Ammon's horn (tissue), 1 donor: ENCODE measurements at places on chromosomes 1 and 21.

GRCh38 chr21:44391345-44392091, 38.1 kb downstream of the TRPM2 start:
- DNase-seq = no peak

- no peak for DNase-seq
Observed at GRCh38 chr1:244235157-244235556, 184.1 kb downstream of the ZBTB18 start.

GRCh38 chr1:177772386-177772960, 197.4 kb downstream of the SEC16B start:
- DNase-seq = no peak

- DNase-seq = no peak
Observed at GRCh38 chr1:29320156-29320940, 84.0 kb downstream of the PTPRU start.

- DNase-seq = no peak
Observed at GRCh38 chr1:10242811-10243210, 32.4 kb downstream of the KIF1B start.

- DNase-seq = no peak
Observed at GRCh38 chr1:147785794-147786506, 25.5 kb upstream of the GJA5 start.

- DNase-seq = no peak
Observed at GRCh38 chr1:62800281-62800680, 16.3 kb downstream of the ATG4C start.

GRCh38 chr1:43704838-43705237, 2.5 kb upstream of the ST3GAL3 start:
- DNase-seq = no peak

DNA sequence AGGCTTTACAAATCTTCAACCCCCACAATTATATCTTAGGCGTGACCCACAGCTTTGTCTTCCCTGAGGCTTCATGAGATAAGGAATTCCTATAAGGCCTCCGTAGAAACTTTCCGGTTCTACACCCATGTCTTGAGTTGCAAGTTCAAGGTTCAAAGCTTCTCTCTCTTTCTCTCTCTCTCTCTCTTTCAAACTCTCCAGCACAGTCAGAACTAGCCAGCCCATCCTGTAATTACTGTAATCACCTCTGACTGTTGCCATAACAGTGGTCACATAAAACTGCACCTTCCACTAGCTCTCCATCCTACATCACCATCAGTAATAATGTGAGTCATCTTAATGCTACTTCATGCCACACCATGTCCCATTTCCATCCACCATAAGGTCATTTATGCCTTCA, 90.0 kb upstream of the NFASC start:
- DNase-seq = no peak

DNA sequence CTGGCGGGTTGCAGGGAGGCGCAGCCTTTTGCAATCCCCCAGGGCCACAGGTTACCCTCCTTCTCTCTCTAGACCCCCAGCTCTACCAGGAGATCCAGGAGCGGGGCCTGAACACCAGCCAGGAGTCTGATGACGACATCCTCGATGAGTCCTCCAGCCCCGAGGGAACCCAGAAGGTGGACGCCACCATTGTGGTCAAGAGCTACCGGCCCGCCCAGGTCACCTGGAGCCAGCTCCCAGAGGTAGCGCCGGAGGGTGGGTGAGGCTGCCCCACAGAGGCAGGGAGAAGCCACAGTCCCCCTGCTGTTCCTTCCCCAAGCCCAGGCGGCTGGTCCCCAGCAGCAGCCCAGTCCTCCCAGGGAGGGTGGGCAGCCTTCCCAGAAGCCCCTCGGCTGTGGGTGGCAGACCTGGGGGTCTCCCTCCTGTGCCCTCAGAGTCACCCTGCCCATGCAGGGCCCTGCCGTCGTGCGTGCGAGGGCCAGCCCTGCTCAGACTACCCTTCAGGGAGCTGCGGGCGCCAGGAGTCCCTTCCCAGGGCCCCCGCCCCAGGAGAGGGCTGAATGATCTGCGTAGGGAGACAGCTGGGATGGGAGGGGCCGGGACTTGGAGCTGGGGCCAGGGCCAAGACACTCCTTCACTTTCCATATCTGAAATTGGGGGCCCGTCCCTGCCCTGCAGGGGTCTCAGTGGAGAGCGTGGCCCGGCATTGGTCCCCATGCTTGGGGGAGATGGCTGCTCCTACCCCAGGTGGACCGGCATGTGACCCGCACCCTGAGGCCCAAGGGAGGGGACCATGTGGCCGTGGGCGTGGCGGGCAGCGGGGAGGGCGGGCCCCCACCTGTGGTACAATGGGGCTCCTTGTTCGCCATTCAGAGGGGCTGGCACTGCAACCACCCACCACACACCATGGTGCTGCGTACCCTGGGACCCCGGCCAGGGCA, 12.9 kb downstream of the ARHGEF16 start:
- no peak for DNase-seq

DNA sequence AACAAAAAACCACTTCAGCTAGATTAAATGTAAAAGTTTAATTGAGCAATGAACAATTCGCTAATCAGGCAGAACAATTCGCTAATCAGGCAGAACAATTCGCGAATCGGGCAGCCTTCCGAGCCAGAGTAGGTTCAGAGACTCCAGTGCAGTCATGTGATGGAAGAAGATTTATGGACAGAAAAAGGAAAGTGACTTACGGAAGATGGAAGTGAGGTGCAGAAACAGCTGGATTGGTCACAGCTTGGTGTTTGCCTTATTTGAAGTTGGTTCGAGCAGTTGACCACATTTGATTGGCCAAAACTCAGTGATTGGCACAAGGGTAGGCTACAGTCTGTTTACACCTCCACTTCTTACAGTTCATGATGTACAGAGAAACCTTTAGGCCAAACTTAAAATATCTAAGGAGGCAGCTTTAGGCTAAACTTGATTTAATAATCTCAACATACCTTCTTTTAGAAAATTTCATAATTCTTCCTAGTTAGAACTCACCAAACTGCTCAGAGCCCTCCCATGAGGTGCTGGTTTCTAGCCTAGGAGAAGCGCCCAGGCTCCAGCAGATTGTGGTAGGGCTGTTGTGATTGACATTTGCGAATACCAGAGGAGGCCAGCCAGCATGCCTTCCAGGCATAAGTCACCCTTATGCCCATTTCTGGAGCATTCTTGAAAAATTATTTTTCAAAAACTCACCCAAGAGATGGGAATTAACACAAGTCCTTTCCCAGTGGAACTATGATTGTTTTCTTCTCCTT, 22.8 kb upstream of the KCNC4 start:
- DNase-seq = no peak

- no peak for DNase-seq
Observed at GRCh38 chr1:10765304-10765703, 31.1 kb downstream of the CASZ1 start.

GRCh38 chr1:244634546-244634945, 18.4 kb upstream of the DESI2 start:
- DNase-seq = no peak

DNA sequence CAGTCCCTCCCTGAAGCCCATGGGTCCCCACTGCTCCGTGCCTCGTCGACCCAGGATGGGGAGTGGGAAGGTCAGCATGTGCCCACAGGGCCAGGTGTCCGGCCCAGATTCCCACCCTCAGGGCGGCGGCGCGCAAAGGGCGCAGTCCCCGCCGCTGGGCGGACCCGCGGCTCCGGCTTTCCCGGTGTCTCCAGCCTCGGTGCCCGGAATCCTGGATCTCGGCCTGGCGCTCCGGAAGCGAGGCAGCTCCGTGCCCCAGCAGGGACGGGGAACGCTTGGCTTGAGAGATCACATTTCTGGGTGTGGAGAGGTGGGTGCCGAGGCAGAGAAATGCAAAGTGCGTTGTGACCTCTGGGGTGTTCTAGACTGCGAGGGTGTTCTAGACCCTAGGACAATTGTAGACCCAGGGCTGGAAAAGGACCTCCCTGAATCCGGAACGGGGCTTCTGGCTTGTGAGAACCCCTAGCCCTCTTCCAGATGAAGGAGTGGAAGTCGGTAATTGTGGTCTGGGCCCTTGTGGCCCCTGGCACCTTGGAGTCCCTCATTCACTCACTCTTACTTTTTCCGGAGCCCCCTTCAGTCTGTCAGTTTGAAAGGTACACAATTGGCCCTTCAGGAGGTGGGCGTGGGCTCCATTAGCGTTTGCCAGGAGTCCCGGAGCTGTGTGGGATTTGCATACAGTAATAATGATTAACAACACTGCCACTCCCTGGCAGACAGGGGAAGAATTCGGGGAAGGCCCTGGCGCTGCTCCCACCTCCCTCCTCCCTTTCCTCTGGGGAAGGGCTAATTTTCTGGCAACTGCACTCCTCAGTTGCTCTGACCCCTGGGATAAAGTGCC, 1.6 kb upstream of the KCND3 start:
- peak; percentile 84 for DNase-seq

GRCh38 chr1:232932486-232933425, 17.7 kb upstream of the NTPCR start:
- DNase-seq = no peak

GRCh38 chr1:210010161-210010560, 72.1 kb downstream of the SYT14 start:
- DNase-seq = no peak

DNA sequence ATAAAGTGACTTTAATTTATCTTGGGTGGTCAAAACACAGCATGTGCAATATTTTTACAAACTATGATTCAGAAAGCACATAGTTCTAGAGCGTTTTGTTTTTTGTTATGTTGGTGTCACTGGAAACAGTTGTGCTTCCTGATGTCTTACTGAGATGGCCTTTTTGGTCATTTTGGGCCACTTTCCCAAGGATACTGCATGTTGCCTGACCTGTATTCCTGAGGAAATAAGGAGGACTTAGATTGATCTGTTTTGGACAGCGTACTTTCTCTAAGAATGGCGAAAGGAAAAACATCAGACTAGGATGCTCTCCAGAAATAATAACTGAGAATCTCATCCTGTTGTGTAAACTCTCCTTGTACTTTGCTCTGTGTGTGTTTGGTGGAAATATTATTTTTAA, 451.2 kb downstream of the USP25 start:
- DNase-seq = no peak

- peak; percentile 65 for DNase-seq
Observed at GRCh38 chr1:111747282-111747734, 8.1 kb upstream of the INKA2 start.

- DNase-seq = peak; percentile 83
Observed at GRCh38 chr1:204885288-204885711, 14.6 kb downstream of the NFASC start.

DNA sequence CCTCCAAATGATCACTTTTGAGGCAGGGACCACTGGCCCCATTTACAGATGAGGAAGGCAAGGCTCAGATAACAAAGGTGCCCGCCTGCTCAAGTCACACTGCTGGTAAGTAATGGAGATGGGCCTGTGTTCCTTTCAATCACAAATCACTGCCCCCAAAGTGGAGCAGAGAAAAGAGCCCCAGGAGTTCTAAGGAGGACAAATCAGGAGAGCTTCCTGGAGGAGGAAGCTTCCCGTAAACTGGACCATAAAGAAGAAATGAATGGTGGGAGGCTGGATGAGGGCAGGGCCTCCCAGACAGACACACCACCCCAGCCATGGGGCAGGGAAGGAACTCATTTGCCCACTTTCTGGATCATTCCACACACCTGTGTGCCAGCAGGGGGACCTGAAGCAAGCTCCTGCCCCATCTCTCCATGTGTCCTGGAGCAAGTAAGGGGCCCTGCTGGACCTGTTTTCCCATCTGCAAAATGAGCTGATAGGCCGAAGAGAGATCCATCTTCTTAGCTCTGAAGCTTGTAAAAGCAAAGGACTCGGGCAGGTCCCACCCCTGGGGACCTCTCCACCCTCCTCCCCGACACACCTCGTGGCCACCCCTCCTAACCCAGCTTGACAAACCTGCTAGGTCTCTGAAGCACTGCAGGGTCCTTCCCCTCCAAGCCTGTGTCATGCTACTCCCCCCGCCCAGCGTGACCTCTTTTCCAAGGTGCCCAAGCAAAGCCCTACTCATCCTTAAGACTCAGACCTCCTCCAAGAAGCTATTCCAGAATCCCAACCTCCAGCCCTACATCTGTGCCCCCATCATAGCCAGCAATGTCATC, 5.5 kb downstream of the LAPTM5 start:
- DNase-seq = no peak

- peak; percentile 76 for DNase-seq
Observed at GRCh38 chr21:37700641-37701202, 215.5 kb downstream of the KCNJ6 start.

DNA sequence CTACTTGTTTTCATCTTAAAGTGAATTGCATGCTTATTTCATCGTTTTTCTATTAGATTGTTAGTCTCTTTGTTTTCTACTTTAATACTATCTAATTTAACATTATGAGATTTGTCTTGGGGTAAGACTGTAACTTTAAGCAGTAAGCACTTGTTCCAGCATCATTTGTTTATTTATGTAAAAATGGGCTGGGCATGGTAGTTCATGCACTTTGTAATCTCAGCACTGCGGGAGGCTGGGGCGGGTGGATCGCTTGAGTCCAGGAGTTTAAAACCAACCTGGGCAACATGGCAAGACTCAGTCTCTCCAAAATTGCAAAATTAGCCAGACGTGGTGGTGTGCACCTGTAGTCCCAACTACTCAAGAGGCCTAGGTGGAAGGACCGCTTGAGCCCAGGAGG, 15.3 kb upstream of the PAXBP1 start:
- no peak for DNase-seq

- DNase-seq = no peak
Observed at GRCh38 chr1:203040513-203041275, 14.4 kb downstream of the PPFIA4 start.

DNA sequence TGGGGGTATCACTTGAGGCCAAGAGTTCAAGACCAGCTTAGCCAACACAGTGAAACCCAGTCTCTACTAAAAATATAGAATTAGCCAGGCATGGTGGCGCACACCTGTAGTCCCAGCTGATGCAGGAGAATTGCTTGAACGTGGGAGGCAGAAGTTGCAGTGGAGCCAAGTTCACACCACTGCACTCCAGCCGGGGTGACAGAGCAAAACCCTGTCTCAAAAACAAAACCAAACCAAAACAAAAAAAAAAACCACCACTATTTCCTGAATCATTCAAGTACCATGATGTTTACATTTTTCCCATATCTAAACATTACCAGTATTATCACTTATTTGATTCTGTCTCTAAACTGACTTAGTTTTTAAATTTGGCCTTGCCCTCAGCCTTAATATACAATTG, 29.5 kb downstream of the TUT4 start:
- no peak for DNase-seq

DNA sequence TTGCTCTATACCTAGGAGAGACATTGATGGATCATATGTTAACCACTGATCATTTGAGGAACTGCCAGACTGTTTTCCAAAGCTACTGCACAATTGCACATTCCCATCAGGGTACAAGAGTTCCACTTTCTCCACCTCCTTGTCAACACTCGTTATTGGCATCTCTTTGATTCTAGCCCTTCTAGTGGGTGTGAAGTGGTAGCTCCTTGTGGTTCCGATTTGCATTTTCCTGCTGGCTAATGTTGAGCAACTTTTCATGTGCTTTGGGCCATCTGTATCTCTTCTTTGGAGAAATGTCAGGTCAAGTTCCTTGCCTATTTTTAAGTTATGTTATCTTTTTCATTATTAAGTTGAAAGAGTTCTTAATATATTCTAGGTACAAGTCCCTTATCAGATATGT, 90.1 kb downstream of the DMRTB1 start:
- no peak for DNase-seq

DNA sequence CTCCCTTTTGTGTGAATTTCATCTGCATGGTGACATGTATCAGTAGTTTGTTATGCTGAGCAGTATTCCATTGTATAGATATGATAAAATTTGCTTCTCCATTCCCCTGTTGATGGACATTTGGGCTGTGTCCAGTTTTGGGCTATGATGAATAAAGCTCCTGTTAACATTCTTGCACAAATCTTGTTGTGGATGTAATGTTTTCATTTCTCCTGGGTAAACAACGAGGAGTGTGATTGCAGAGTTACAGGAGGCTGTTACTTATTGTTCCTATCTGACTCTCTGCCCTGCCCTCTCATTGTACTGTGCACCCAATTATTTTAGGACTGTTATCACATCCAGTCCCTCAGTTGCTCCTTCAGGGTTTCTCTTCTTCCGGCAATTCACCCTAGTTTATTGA, 24.2 kb downstream of the MAPKAPK2 start:
- no peak for DNase-seq
